Stimulated activated naive CD4-positive, alpha-beta T cell treated with Interleukin-2 at 50 U/mL for 16 hours (primary cell): ENCODE measurements at places on chromosomes 11 and 22.

DNA sequence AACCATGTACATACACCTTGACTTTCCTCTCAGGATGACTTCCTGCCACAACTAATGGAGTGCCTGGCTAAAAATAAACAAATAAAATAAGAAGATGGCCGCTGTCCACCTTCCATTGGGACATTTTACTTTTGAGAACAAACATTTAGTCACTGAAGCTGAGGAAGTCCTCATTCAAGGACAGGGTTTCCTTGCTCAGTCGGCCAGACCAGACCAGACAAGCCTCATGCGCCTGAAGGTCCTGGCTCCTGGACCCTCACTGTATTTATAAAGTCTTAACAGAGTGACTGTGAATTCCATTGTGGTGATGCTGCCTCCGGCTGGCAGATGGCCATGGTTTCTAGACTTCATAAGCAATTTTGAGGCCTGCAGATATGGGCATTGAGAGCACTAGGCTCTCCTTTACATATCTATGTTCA lies 114.5 kb downstream of the MAML2 start:
- DNase-seq = no peak

GRCh38 chr22:40651563-40652501 lies 15.3 kb upstream of the MRTFA start:
- DNase-seq = peak; percentile 88

GRCh38 chr22:35601743-35602615 lies 15.2 kb downstream of the MB start:
- no peak for DNase-seq

DNA sequence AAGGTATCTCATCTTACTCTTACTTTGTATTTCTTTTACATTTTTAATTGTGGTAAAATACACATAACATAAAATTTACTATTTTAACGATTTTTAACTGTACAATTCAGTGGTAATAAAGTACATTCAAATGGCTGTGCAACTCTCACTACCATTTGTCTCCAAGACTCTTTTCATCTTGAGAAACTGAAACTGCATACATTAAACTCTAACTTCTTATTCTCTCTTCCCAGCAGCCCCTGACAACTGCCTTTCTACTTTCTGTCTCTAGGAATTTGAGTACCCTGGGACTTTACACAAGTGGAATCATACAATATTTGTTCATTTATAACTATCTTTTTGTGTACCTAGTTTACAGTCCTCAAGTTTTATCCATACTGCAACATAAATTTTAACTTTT lies 725.8 kb upstream of the KIRREL3 start:
- DNase-seq = no peak

GRCh38 chr22:33524511-33525260 lies 395.6 kb downstream of the LARGE1 start:
- no peak for DNase-seq

GRCh38 chr11:132200353-132200936 lies 830.0 kb downstream of the NTM start:
- DNase-seq = no peak

- DNase-seq = no peak
Observed at GRCh38 chr11:77407613-77408012, 66.3 kb downstream of the PAK1 start.

DNA sequence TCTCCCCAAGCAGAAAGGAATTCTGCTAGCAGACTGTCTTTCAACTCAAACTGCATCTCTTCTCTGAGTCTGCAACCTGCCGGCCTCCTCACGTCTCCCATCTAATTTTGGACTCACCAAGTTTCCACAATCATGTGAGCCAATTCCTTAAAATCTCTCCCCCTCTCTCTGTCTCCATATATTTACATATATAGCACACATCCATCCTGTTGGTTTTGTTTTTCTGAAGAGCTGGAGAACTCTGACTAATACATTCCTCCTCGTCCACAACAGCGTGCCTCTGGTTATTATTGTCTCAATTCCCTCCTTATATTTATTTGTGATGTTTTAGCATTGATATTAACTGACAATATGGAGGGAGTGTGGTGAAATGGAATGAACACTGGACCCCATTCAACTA lies 29.6 kb upstream of the FJX1 start:
- DNase-seq = no peak

DNA sequence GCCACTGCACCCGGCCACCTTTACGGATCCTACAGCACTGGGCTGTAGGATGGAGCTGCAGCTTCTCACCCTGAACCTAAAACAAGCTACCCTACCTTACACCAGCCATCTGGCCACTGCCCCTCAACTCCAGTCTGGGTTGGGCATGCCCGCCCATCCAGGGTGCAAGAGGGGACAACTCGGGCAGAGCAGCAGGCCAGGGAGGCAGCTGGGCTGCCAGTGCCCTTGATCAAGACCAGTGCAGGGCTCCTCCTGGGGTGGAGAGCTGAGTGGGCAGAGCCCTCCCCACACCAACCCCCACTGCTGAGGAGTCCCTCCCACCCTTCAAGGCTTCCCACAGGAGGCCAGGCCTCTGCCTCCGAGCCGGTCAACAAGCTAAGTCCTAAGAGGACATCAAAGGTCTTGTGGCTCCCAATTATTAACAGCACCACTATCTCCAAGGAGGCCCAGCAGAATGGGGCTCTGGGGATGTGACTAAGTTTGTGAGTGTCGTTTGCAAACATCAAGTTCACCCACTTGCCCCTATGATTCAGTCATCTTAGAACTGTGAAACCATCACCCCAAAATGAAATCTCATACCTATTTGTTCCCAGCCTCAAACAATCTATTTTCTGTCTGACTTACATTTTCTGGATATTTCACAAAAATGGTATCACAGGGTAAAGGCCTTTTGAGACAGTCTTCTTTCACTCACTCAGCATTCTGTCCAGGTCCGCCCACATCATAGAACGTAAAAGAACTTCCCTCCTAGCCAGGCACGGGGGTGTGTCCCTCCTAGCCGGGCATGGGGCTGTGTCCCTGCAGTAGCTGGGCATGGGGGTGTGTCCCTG lies 11.0 kb downstream of the GATD1 start:
- DNase-seq = no peak

- peak; percentile 71 for DNase-seq
Observed at GRCh38 chr11:64859542-64860414, 15.3 kb upstream of the CDC42BPG start.

DNA sequence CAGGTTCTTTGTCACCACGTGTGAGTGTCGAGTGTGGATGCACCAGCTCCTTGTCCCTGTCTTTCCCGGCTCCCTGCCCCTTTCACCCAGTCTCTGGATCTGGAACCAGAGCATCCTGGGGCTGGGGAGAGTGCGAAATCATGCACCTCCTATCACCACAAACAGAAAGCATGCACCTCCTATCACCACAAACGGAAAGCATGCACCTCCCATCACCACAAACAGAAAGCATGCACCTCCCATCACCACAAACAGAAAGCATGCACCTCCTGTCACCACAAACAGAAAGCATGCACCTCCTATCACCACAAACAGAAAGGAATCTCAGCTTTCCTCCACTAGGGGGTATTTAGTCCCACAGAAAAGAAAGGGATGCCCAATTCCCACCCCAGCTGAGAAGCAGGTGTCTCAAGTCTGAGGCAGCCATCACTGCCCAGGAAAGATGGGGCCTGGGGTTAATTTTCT lies 5.9 kb upstream of the GLB1L3 start:
- DNase-seq = no peak

GRCh38 chr22:25045159-25045558 lies 92.6 kb downstream of the KIAA1671 start:
- no peak for DNase-seq

DNA sequence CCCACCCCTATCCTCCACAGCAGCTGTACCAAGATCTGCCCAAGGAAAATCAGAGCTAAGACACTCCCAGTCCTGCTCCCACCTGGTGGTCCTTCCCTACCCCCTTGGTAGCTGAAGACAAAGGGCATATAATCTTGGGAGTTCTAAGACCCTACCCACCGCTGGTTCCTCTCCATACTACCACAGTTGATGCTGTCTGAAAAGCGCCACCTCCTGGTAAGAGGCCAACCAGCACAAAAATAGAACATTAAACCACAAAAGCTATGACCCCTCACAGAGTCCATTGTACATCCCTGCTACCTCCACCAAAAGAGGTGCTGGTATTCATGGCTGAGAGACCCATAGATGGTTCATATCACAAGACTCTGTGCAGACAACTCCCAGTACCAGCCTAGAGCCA lies 161.5 kb upstream of the ARHGAP42 start:
- no peak for DNase-seq

GRCh38 chr11:1303973-1304372 lies 5.5 kb downstream of the TOLLIP start:
- no peak for DNase-seq

DNA sequence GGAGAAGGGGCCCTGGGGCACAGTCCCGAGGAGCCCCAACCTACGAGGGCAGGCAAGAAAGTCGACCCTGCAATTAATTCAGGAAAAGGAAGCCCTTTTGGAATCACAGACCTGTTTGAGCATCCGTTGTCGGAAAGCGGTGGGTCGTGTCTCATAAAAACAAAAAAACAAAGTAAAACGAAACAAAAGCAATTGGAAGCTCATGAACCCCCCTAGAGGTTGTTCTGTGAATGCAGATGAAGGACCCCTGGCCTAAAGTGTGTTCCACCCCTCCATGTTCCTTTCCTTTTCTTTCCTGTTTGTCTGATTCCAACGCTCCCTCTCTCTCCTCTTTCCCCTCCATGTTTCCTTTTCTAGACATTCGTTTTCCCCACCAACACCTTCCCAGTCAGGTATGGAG lies 203.7 kb downstream of the GRIK4 start:
- no peak for DNase-seq

- peak; percentile 98 for DNase-seq
Observed at GRCh38 chr22:38569972-38570778, at the start of gene DMC1. TSS of gene DMC1 (minus strand) at chr22:38570183. CDS start at chr22:38568256, 1,927 bp downstream.

DNA sequence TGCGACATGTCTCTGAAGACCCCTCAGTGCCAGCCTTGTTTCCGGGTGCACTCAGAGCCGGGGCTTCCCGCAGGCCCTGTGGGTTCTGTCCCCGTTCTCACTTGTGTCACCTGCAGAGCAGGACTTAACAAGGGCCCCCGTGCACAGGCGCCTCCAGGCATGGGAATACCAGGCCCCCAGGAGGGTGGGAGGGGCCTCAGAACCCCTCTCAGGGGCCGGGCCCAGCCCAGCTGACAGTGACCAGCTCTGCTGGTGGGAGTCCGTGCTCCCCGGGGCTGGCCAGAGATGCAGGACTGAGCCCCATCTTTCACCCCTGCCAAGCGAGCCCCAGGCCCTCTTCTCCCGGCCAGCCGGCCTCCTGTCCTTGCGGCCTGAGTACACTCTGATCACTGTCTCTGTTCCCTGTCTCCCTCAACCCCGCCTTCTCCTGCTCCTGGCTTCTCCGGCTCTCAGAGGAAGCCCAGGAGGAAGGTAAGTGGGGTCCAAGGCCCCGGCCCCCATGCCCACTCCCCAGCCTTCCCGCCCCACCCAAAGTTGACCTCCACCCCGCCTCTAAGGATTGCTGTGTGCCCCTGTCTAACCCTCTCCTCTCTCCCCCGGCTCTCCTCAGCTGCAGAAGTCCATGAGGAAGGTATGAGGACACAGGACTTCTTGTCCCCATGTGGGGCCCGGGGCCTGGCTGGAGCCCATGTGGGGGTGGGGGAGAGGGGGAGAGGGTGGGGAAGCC lies 5.3 kb downstream of the TNNT3 start:
- DNase-seq = no peak

- no peak for DNase-seq
Observed at GRCh38 chr11:121039971-121040613, 16.2 kb downstream of the TBCEL start.

- no peak for DNase-seq
Observed at GRCh38 chr11:19656140-19656541, 56.5 kb upstream of the NAV2 start.

DNA sequence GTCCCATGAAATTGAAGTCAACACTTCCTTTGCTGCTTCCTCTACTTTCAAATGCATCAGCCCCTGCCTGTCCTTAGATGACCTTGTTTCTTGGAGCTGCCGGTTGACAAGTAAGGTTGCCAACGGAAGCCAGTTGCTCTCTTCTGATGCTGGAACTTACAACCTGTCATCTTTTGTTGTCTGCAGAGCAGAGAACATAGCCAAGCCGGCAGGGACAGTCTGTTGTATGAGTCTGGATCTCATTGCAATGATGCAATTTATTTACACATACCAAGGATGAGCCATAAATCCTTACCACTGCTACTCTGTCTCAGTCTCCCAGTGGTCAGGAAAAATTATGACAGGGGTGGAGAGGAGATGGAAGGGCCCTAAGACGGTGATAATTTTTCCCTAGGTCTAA lies 151.4 kb downstream of the BLID start:
- DNase-seq = no peak

- no peak for DNase-seq
Observed at GRCh38 chr11:67379061-67380058, 6.0 kb upstream of the CLCF1 start.

GRCh38 chr11:109914809-109915653 lies 178.2 kb upstream of the ZC3H12C start:
- DNase-seq = no peak

GRCh38 chr22:17258015-17258787 lies 39.0 kb upstream of the ADA2 start:
- peak; percentile 30 for DNase-seq

GRCh38 chr22:38298312-38299005 lies 18.8 kb downstream of the CSNK1E start:
- no peak for DNase-seq

- DNase-seq = no peak
Observed at GRCh38 chr22:23353004-23353403, 172.7 kb downstream of the BCR start.

- no peak for DNase-seq
Observed at GRCh38 chr11:27239305-27239942, 123.6 kb downstream of the CCDC34 start.

DNA sequence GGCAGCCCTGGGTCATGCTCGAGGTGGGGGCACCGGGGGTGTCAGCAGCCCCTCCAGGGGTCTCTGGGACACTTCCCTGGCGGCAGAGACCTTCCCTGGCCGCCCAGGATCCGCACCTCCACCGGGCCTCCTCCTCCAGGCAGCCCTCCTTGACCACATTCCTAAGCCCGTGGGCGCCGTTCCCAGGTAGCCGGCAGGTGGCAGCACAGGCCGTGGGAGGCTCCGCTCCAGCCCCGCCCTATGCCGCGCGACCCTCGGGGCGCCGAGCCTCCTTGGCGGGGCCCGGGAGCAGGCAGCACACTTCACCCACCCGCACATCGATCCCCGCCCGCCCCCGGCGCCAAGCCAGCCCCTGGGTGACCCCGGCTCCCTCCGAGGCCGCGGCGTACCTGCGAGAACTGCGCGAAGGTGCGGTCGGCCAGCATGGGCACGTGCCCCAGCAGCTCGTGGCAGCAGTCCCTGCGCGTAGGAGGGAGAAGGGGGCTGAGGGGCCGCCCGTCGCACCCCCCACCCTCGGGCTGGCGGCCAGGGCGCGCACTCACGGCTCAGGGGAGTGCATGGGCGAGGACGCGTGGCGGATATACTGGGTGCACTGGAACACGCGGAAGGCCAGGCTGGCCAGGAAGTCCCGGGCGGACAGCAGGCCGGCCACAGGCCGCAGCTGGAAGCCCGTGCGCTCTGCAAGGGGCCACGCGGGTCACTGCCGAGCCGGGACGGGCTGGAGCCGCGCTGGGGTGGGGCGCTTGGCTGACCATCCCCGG lies 5.3 kb upstream of the INS start:
- peak; percentile 21 for DNase-seq

- no peak for DNase-seq
Observed at GRCh38 chr11:7520981-7521487, 7.2 kb downstream of the PPFIBP2 start.

- no peak for DNase-seq
Observed at GRCh38 chr22:36299295-36299694, 46.4 kb downstream of the APOL1 start.
